ENCODE measurements at places on chromosomes 4 and X. TPM values are rescaled to one million over a fixed set of nuclear protein-coding genes. Genes with fewer than 3 reads are reported as not detected.

GRCh38 chr4:151489462-151490203 is 80.7 kb downstream of the FHIP1A start:
- no peak for DNase-seq
- no peak overlapping the region for H3K4me3 ChIP-seq
- H3K36me3 ChIP-seq: no peaks in the 10 kb centered on the region
- H3K27me3 ChIP-seq: no peaks in the 10 kb centered on the region
- no peaks in the 10 kb centered on the region for H3K4me1 ChIP-seq
- H3K27ac ChIP-seq: no peak overlapping the region

GRCh38 chrX:72095370-72095769 is 36.3 kb downstream of the RTL5 start:
- H3K27ac ChIP-seq: no peak overlapping the region
- H3K36me3 ChIP-seq: no peaks in the 10 kb centered on the region
- no peaks in the 10 kb centered on the region for H3K27me3 ChIP-seq
- DNase-seq: no peak
- H3K4me3 ChIP-seq: no peak overlapping the region

The FRG2 gene
- not detected for total RNA-seq

- H3K36me3 ChIP-seq: no peaks in the 10 kb centered on the region
- no peaks in the 10 kb centered on the region for H3K27me3 ChIP-seq
- H3K4me1 ChIP-seq: peaks cover 13% of the 10 kb centered on the region
Measured at GRCh38 chr4:173181848-173182247, 13.2 kb downstream of the GALNT7 start.

DNA sequence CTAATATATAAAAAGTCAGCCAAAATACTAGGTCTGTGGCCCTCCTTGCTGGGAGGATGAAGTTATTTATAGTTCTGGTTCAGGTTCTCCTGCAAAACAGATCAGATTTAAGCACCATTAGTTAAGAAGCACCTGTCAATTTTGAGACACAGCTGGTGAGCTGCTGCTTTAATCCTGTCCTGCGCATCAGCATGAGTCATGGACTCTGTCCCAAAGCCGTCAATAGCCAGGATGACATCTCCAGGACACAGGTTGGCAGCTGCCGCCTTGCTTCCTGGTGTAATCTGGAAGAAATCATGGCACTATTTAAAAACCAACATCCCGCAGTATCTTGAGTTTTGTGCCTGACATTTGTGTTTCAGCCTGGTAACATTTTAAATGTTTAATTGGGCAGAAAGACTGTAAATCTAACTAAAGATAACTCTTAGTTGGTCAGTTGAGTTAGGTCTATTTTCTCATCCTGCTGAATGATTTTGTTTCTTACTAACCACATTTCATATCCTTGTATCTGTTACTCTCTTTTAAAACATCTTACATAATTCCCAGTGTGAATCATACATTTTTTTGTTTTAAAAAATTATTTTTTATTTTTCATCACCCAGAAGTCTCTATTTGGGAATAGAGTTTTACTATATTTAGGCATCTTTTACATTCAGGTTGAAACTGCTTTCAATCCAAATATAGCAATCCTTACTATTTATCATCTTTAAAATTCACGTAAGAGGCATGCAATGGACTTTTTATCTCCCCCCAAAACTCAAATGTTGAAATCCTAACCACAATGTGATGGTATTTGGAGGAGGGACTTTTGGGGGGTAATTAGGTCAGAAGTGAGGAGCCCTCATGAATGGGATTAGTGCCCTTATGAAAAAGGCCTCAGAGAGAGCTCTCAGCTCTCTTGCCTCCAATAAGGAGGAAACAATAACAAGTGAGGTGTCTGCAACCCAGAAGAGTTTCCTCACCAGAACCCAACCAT is 10.1 kb downstream of the PDLIM3 start:
- H3K4me3 ChIP-seq: no peak overlapping the region
- H3K4me1 ChIP-seq: no peaks in the 10 kb centered on the region
- no peaks in the 10 kb centered on the region for H3K36me3 ChIP-seq
- DNase-seq: no peak
